ENCODE measurements at places on chromosomes 7 and 10. TPM values are rescaled to one million over a fixed set of nuclear protein-coding genes. Genes with fewer than 3 reads are reported as not detected.

Gene INSYN2A
- 1.7 TPM for total RNA-seq

Gene SPAG6
- not detected for total RNA-seq

Gene SAMD8
- 32.8 TPM for total RNA-seq

Gene HOXA9
- total RNA-seq: not detected

Gene EPDR1
- 10.3 TPM for total RNA-seq
